ENCODE measurements at places on chromosomes 4 and X. TPM values are rescaled to one million over a fixed set of nuclear protein-coding genes. Genes with fewer than 3 reads are reported as not detected.

DNA sequence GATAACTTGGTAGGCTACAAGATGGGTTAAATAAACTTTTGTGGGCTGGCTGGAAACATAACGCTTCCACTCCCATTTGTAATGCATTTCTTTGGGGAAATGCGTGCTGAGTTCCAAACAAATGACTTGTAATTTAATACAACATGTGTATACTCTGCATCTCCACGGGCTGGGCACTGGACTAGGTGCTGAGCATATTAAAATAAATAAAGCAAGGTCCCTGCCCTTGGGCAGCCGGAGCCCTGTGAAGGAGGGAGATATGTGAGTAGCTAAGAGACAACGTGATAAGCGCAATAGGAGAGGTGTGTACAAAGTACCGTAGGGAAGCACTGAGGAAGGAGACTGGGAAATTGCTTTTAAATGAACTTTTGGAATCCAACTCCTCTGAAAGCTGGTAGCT is 147.2 kb upstream of the RBPJ start:
- DNase-seq: no peak

DNA sequence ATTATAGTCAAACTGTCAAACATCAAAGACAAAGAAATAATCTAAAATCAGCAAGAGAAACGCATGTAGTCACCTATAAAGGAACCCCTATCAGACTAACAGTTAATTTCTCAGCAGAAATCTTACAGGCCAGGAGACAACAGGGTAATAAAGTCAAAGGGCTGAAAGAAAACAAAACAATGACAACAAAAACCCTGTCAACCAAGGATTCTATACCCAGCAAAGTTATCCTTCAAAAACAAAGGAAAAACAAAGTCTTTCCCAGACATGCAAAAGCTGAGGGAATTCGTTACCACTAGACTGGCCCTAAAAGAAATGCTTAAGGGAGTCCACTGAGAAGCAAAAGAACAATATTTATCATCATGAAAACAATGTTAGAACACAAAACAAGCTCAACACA is 22.1 kb downstream of the TMEM154 start:
- DNase-seq: no peak

DNA sequence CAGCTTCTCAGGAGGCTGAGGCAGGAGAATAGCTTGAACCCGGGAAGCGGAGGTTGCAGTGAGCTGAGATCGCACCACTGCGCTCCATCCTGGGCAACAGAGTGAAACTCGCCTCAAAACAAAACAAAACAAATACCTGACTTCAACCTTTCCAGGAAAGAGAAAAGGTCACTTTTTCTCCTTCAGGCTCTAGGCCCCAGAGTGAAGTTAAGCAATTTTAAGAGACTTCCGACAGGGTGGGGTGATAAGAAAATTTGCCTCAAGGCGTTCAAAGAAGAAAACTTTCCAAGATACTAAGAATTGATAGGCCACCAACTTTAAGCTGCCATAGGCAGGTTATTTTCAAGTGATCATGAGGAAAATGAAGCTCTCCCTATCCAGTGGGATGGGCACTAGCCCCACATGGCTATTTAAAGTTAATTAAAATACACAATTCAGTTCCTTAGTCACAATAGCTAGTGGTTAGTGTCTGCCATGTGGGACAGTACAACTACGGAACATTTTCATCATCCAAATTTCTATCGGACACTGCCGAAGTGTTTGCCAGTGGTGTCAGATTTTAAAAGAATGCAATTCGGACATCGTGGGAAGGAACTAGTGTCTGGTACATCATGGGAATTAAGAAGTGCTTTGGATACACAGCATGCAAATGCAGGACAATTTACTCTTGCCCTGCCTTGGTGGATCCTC is 33.0 kb downstream of the SMS start:
- no peak for DNase-seq

GRCh38 chr4:126757219-126757618 is 875.5 kb upstream of the INTU start:
- no peak for DNase-seq

FAM47A gene
- total RNA-seq: not detected

TLL1 gene
- 6.8 TPM for total RNA-seq

- DNase-seq: no peak
These were observed 276.0 kb downstream of the KLHL13 start for GRCh38 chrX:117840645-117841044.

DNA sequence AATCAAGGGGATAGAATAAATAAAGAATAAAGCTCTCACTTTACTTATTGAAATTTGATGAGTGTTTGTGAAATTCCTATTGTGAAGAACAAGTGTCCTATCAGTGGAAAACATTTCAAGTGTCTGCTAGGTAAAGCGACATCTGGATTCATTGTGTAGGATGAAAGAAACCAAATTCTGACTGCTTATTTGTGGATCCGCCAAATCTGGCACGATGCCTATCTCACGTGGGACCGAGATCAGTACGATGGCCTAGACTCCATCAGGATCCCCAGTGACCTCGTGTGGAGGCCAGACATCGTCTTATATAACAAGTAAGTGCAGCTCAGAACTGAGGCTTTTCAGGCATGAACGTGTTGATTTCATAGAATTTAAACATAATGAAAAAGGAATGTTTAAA is 1.9 kb downstream of the CHRNA9 start:
- DNase-seq: no peak

CCDC110 gene
- not detected for total RNA-seq

DNA sequence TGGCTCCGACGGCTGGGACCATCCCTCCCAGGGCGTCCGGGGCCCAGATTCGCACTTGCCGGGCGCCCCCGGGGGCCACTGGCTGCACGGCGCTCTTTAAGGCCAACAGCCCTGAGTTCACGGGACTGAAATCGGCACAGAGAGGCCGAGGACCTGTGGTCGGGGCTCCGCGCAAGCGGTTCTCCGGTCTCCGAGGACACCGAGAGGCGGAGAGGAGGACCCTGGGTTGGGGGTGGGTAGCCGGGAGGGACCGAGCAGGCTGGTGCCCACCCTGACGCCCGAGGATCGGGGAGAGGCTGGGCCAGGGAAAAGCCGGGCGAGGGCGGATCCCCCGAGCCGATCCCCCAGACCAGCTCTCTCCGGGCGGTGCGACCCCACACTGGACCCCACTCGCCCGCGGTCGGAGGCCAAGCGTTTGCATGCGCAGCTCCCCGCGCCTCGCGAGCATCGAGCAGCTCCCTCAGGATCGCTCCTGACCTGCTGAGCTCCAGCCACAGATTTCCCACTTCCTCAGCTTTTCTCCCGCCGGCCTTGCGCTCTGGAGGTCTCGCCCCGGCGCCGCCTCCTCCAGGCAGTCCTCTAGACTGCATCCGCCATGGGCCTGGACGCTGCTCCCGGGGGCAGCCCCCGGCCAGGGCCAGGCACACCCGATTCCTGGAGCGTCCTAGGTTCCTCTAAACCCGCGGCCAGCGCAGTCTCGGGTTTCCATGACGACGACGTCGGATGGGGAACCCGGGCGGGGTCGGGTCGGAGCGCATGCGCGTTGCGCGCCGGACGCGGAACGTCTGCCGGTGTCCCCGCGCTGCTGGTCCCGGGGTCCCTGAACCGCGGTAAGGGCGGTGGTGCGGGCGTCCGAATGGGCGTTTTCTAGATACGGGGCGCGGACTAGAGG is 17.6 kb upstream of the NAT8L start:
- DNase-seq: peak; percentile 86

DNA sequence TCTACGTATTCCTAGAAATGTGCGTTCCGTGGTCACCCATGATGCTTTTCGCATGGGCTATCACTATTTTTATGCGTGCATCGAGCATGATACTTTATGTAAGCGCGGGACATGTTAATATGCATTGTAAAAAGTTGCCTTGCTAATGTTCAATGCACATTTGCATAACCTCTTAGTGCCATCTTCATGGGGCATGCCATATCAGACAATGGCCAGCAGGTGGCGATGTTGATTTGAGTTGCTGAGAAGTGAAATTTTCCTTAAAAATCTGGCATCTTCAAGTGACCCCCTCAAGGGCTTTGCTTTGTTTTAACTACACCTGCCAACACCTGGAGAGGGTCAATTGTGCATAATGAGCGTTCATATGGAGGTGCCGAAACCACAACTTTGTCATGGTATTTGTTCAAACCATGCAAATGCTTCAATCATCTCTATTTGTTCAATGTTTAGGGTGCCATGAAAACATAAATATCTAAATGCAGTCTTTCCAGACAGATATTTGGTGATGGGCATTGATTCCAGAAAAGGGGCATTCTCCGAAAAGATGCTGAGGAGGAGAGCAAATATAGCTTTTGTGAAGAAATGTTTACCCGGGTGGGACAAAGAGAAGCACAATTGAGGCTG is 833.9 kb upstream of the PRKX start:
- DNase-seq: no peak

DNA sequence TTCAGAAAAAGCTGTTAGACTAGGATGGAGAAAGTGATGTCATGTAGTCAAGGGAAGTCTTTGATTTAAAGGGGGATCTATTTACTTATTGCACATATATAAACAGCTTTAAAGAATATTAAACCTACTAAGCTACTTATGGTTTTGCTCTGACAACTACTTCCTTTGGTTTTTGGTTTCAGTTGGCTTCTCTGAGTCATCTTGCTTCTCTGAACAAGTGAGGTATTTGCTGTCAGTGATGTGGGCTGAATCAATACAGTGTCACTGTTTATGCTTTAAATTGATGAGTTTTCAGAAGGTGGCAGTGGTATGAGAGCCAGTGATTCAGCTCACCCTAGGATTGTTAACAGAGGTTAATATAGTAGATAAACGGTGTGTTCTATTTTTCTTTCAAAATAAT is 75.1 kb downstream of the CEP44 start:
- no peak for DNase-seq

CDKL2 gene
- total RNA-seq: not detected

- DNase-seq: no peak
These were observed 437.3 kb upstream of the NDST3 start for GRCh38 chr4:117596917-117597480.

PLCXD1 gene
- total RNA-seq: 48.5 TPM

GSX2 gene
- 0.53 TPM for total RNA-seq

CHST7 gene
- 7.0 TPM for total RNA-seq

JAKMIP1 gene
- total RNA-seq: not detected

GRCh38 chr4:2817701-2818350 is 24.9 kb downstream of the SH3BP2 start:
- DNase-seq: no peak

TMPRSS11D gene
- total RNA-seq: 0.73 TPM

DNA sequence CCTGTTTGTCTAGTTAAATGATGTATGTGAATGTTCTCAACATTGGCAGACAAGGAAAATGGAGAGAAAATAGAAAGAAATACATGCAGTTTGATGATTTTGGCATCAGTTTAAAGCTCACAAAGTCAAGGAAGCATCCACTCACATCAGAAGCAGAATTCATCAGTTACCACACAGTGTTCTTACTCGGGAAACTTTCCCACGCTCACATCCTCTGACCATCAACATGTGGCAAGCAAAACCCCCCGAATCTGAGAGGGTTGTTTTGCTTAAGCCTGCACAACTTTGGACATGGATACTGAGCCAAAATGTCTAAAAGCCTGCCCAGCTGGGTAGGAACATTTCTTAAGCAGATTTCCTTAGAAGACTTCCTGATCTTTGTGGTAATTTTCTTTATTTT is 407.6 kb downstream of the ANKRD50 start:
- DNase-seq: no peak

LGI2 gene
- 0.26 TPM for total RNA-seq

GRCh38 chrX:105116486-105116885 is 104.0 kb downstream of the TEX13A start:
- no peak for DNase-seq

- peak; percentile 38 for DNase-seq
These were observed 21.8 kb downstream of the RNF212 start for GRCh38 chr4:1091561-1091995.

TRIML2 gene
- total RNA-seq: not detected

GRCh38 chr4:31104577-31104976 is 384.4 kb downstream of the PCDH7 start:
- DNase-seq: no peak

GRCh38 chr4:99652596-99653436 is 4.8 kb downstream of the C4orf54 start:
- DNase-seq: no peak

CCNI gene
- total RNA-seq: 191 TPM

DNA sequence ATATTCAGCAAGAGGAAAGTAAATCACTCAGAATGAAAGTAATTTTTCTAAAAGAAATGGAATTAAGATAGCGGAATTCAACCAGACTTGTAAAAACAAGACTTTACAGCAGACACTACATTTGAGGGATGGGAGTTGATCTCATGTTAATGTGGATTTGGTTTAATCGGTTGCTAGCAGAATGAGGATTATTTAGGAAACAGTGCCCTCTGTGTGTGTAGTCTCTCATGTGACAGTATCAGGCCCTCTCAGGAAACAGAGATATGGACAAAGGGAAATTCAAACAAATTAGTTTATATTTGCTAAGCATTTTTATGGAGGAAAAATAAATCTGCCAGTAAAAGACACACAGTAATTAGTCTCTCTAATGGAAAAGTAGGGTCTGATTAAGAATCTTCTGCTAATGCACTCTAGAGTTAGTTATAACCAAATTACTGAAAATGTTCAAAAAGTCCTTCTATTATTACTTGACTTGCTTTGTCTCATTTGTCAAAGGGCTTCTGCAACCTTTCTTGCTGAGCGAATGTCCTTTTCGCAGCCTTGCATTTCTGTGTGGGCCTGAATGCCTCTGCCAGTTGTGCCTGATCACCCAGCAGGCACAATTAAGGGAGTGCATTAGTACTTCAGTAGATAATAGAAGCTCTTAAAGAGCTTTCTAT is 1282.3 kb upstream of the TENM3 start:
- DNase-seq: no peak

PDE5A gene
- total RNA-seq: 11.9 TPM

DNA sequence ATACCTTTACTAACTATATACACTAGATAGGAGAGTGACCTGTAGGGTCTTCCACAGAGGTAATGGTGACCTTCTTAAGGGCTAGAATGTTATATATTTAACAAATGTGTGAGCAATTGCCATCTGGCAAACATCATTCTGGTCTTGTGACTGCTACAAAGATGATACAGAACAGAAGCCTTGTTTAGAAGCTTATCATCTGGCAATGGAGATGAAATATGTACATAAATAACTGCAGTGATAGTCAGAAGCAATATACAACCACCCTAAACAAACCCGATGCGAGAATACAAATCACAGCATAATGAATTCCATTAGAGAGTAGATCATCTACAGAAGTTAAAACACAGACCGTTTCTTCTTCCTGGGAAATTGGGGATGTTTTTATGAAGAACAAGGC is 952.7 kb upstream of the SLIT2 start:
- DNase-seq: no peak
